ENCODE measurements at places on chromosomes 3 and 15.

GRCh38 chr3:56339671-56340070 lies 128.6 kb downstream of the ERC2 start:
- no peak for DNase-seq

- peak; percentile 79 for DNase-seq
Observed at GRCh38 chr3:185175370-185175987, 22.6 kb upstream of the C3orf70 start.

GRCh38 chr3:71064956-71065763 lies 518.4 kb downstream of the FOXP1 start:
- DNase-seq, result no peak

- DNase-seq, result no peak
Observed at GRCh38 chr3:10047876-10048275, 21.6 kb downstream of the FANCD2 start.

- no peak for DNase-seq
Observed at GRCh38 chr15:34284937-34285336, 52.6 kb downstream of the SLC12A6 start.

DNA sequence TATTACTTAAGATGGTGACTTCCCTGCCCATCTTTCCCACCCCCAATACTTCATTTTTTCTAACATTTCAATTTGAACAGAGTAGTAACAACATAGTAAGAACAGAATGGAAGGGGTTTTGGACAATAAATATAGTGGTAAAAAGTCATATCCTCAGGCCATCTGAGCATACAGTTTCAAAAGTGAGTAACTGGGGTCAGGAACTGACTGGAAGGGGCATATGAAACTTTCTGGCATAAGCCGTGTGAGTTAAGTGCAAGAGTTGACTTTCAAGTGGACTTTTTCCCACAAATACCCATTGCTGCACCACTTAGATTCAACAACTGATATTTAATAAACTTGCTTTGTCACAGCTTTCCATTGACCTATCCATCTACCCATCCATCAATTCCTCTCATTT lies 153.5 kb upstream of the IL12A start:
- no peak for DNase-seq

GRCh38 chr15:31211353-31211752 lies 109.8 kb upstream of the TRPM1 start:
- DNase-seq, result no peak

GRCh38 chr3:39021029-39021428 lies 30.7 kb downstream of the SCN11A start:
- no peak for DNase-seq

DNA sequence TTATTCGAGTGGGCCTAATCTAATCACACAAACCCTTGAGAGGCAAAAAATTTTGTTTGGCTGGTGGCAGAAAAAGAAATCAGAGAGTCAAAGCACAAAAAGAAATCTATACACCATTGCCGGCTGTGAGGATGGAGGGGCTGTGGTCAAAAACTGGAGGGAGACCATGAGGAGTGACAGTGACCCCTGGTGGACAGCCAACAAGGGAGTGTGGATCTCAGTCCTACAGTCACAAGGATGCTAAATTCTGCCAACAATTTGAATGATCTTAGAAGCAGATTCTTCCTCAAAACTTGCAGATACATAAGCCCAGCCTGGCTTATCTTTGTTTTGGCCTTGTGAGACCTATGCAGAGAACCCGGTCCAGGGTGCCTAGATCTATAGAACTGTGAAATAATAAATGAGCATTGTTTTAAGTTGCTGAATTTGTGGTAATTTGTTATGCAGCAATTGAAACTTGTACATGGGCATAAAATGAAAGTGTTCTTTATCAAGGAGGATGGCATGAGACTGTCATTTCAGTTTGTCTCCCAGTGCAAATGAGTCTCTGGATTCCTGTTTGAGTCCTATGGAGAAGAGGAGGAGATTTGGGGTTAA lies 103.0 kb upstream of the ARHGEF26 start:
- DNase-seq, result no peak

DNA sequence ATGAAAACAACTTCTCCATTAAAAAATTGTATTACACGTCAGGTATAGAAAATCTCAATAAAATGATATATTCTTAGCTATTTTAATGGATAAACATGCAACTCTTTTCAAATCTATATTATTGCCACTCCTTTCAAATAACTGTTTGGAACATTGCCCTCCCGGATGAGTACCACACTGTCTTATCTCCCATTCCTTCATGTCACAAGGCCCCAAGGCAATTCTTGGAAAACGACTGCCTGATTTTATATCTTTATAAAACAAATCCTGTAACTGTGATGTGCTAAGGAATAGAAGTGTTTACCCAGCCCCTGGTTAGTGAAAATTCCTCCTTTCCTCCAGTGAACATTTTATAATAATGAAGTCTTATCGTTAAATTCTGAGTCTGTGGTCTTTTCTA lies 6.2 kb upstream of the ZNF619 start:
- no peak for DNase-seq

GRCh38 chr15:93417156-93417555 lies 328.1 kb upstream of the RGMA start:
- no peak for DNase-seq

GRCh38 chr3:61146010-61146890 lies 105.0 kb downstream of the FHIT start:
- DNase-seq, result no peak

DNA sequence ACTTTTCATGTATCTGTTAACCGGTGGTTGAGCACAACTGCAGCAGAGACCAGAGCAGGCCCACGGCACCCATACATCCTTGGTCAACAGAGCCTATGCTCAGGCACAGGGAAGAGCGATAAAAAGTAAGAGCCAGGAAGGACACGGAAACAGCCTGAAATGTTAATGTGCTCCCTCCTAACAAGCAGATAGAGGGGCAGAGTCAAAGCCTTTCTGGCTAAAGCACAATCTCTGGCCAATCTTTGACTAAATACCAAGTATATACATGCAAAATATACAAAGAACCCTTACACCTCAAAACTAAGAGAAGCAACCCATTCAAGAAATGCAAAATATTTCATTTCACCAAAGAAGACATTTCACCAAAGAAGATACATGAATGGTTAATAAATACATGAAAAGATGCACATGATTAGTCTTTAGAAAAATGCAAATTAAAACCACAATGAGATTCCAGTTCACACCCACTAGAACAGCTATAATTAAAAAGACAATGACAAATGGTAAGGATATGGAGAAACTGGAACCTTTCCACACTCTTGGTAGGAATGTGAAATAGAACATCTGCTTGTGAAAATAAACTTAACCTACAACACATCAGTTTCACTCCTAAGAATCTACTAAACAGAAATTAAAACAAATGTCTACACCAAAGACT lies 88.0 kb downstream of the OSBPL10 start:
- DNase-seq, result no peak

DNA sequence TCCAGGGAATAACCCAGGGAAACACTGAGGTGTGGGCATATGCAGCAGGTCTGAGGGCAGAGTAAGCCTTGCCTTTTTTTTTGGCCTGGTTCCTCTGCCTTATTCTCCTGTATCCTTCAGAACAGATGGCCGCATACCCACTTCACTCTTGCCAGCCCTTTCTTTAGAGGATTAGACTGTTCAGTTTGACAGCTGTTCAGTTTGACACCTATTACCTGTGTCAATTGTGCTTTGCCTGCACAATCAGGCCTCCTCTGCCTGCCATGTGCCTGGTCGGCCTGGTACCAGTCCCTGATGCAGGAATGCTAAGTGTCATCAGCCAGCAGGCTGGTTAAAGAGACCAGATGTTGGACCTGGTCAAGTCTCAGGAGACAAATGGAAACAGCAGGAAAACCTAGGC lies 22.3 kb downstream of the TM6SF1 start:
- DNase-seq, result no peak

GRCh38 chr3:74564560-74564959 lies 49.9 kb downstream of the CNTN3 start:
- DNase-seq, result no peak

GRCh38 chr3:17642474-17642873 lies 100.0 kb downstream of the TBC1D5 start:
- DNase-seq, result no peak

GRCh38 chr3:175338775-175339535 lies 479.8 kb downstream of the NAALADL2 start:
- DNase-seq, result no peak

DNA sequence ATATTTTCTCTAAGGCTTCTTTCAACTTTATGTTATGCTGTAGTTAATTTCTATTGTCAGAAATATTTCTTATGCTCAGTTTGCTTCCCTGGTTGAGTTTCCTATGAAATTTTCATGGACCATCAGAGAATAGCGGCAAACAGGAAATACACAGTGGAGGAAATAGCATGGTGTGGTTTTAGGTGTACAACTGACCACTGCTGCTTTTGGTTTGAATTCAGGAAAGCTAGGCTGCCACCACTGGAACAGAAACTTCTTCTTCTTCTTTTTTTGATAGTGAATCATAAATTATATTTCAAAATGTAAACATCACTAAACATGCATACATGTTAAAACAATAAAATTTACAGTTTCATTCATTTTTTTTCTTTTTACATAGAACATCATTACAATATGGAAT lies 316.6 kb upstream of the TGFBR2 start:
- DNase-seq, result no peak

DNA sequence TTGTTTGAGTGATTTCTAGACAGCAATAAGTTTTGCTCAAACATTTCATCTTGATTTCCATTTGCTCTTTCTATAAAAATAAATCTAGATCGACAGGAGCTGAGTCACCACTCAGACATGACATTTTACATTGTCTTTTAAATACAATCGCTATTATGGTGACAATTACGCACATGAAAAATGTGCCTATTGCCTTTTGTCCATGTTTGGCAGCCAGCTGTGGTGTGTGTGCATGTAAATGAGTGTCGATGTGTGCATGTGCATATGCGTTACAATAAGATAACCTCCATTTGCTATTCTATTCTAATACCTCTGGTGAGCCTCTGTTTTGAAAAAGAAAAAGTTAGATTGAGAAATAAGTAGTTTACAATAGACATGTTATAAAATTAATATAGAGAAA lies 89.7 kb upstream of the GRM7 start:
- DNase-seq, result no peak

DNA sequence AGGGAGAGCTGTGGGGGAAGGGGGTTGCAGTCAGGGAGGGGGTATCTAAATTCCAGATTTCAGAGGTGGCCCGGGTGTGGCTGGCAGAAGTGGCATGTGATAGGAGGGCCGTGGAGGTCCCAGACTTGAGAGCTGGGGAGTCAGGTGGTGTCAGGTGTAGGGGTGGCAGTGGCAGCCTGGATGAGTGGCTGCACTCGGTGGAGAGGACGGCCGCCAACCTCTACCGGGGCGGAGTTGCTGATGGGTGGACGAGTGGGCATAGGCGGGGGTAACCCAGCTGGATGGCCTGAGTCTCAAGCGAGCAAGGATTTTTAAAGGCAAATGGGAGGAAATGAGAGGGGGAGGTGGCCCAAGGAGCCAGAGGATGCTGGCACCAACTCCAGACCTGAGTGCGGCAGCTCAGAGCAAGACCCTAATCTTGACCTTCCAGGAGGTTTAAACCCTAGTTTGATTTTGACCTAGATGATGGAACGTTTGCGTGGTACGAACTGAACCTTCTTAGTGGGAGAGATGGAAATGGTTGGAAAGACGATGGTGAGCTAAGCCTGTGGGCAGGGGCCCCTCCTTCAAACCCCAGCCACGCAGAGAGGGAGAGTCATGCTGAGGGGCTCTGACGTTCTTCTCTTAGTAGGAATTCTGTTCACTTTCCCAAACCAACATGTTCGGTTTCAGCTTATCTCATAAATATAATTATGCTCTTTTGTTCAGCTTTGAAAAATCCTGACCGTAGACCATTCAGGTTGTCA lies 8.0 kb downstream of the TRAK1 start:
- no peak for DNase-seq

DNA sequence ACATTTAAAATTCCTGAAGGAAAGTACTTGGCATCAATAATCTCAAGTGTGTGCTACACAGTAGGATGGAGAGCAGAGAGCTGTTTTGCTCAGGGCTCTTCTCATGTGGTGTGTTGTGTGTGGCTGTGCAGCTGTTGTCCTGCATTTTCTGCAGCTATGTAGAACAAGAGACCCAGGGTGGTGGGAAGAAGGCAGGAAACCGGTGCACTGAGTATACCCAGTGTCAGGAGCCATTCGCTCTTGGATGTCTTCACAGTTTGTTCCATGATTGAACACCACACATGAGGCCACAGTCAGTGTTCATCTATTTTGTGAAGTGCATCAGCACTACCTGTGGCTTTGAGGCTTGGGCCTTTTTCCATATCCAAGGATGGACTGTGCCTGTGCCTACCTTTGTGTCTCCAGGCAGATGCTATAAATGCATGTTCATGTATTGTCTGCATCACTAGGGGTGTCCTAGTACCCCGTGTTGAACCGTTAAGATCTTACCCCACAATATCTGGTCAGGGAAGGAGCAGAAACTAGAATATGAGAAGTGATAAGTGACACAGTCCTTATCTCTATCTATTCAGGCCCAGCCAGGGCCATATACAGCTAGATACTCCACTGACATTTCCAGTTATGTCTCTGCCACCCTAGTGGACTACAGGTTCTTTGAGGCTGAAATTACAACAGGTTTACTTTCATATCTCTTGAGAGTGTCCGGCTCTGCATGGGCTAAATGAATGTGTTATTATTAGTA lies 194.3 kb downstream of the NR2F2 start:
- no peak for DNase-seq

DNA sequence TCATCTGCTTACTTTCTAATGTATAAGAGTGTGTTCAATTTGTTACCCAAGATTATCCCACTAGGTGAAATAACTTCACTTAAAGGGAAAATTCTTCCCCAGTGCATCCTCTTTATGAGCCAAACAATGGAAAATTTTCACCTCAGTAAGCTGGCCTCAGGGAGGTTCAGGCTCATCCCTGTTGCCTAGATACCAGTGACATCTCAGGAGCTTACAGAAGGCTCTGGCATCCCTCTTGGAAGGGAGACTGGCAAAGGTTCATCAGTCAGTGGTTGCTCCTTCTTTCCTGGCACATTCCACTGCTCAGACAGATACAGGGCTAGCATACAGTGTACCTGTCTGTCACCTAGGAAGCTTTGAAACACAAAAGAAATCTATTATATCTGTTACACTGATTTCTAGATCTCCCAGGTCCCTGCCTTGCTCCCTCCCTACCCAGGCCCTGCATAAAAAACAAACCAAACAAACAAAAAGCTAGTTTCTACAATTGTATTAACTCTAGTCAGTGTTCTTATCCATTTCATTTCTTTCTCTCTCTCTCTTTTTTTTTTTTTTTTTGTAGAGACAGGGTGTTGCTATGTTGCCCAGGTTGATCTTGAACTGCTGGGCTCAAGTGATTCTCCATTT lies 1.7 kb downstream of the IP6K2 start:
- no peak for DNase-seq

- DNase-seq, result no peak
Observed at GRCh38 chr15:56927816-56928215, 9.4 kb downstream of the TCF12 start.
